Frontal cortex (tissue), 4 donors: ENCODE measurements at places on chromosomes 11 and 22.
A peak's percentile ranks its signal among the peaks of the same experiment; 100 is the strongest.

DNA sequence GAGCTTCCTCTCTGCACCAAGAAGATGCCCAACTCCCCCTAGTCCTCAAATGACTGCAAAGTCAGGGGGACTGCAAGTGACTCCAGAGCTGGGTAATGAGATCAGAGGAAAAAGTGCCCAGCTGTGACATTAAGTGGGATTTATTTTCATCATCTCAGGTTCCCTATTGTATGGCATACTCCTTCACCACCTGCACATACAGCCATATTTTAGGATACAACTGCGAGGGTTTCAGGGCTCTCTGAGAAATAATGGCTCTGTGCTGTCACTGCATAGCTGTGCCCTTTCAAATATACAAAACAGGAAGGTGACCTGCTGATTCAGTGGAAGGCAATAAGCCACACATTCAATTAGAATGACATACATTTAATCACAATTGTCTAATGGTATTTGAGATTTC is 45.6 kb upstream of the PLET1 start:
- no peak for DNase-seq

- no peak for DNase-seq
Measured at GRCh38 chr11:91857179-91857578, 367.4 kb upstream of the FAT3 start.

DNA sequence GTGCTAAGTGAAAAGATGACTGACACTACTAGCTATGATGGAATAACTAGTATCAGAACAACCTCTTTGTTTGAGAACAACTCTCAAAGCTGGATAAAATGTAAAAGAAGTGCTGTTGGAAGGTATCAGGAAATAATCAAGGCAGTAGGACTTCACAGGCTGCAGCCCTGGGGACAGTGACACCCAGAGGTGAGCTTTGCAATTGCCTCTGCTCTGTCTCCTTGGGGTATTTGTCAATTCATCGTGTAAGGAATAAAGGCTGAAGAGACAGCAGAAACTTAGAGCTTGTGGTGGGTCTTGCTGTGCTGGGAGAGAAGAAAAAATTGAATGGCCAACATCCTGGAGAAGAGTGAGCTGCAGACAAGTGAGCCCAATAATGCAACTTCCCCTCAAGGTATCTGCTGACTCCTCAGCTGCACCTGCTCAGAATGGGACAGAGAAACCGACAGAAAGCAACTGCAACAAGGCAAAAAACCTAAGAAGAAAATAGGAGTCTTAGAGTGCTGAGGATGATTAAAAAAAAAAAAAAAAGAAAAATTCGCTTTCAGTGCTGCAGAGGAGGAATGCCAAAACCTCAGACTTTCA is 141.1 kb downstream of the RCN1 start:
- no peak for DNase-seq

- DNase-seq, result peak; percentile 57
Measured at GRCh38 chr11:124799348-124800225, 619 bp downstream of the MSANTD2 start.

DNA sequence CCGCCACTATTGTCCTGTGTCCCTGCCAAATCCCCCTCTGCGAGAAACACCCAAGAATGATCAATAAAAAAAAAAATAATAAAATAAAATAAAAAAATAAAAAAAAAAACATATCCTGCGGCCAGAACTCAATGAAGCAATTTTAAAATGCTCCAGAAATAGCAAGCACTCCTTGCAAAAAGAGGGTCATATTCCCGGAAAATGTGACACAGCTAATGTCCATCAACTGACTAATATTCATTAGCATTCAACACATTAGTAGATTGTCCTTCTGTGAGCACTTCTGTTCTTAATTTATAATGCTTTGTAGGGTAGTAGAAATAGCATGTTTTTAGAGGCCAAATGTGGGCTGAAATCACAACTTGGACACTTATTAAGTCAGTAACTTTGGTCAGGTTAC is 252.3 kb upstream of the SESN3 start:
- no peak for DNase-seq

GRCh38 chr11:119065369-119065768 is 2.2 kb upstream of the VPS11 start:
- no peak for DNase-seq

GRCh38 chr11:122737951-122738693 is 82.6 kb downstream of the UBASH3B start:
- no peak for DNase-seq

DNA sequence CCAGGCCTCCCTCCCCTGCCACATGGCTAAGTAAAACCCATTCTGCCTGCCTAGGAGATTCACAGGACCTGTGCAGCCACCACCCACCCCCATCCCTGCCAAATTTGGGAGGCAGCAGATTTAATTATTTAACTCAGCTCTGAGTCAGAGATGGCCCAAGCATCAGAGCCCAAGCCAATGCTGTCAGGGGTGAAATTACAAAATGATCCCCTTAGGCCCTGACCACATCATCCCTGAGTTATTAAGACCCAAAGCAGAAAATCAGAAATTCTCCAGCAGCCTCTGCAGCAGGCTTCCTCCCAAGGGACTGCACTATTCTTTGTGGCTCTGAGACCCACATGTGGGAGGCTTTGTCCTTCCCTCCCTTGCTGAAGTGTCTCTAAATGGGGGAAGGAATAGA is 52.8 kb upstream of the RRAS2 start:
- no peak for DNase-seq

DNA sequence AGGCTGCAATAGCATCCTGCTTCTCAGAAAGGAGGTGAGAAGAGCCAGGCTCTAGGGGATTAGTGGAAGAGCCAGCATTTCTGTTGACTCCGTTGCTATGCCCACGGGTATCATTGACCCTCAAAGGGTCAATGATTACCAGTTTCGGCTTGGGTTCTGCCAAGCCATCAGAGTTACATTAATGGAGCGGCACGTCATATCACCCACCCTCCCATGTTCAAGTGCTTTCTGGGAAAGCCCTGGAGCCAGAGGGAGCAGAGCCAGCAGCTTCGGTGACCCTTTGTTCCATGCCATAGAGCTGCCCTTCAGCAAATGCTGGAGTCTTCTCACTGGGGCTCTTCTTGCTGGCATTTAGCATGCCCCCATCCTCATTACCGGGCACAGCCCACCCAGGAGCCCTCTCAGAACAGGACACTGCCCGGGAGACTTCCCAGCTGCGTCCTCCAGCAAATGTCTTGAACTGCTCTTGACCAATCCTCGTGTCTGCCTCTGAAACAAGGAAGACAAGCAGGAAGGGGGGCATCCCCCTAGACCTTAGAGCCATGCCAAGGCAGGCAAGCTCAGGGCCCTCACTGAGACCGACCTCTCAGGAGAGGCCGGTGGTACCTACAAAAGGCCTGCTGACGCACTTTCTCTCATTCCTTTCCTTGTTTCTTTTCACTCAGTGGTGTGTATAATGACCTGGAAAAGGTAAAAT is 14.6 kb downstream of the KCNJ1 start:
- DNase-seq, result no peak

- DNase-seq, result no peak
Measured at GRCh38 chr22:30372915-30373314, 14.3 kb downstream of the RNF215 start.

- no peak for DNase-seq
Measured at GRCh38 chr11:19558189-19558986, 154.2 kb upstream of the NAV2 start.

DNA sequence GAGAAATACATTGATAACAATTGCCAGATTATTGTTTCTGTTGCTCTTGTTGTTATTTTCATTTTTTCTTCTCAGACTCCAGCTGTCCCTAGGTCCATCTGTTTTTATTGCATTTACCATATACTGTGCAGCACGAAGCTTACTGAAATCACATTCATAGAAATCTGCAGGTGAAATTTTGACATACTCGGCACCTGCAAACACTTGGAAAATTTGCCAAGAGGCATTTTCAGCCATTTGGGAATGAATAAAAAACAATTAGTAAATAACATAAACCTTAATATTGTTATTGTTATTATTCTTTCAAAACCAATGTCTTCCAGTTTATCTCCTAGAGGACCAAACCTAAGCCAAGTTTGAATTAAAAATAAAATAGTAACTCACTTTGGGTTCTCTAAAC is 2357.2 kb downstream of the LRRC4C start:
- no peak for DNase-seq

DNA sequence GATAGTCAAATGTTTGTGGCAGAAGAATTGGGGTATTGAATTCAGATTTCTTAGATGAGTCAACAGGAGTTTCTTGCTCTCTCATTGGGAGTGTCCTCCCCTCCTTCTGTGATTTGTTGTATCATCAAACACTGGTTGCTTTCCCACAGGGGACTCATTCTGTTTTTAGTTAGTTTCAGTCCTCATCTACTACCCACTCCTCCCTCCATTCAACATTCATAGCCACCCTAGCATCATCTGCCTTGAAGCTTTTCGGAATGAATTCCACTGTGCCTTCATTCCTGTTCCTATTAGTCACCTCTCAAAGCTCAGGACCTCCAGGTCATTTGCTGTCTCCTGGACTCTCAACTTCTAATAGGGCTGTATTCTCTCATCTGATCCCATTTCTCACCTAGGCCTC is 31.5 kb upstream of the RAB38 start:
- DNase-seq, result no peak

DNA sequence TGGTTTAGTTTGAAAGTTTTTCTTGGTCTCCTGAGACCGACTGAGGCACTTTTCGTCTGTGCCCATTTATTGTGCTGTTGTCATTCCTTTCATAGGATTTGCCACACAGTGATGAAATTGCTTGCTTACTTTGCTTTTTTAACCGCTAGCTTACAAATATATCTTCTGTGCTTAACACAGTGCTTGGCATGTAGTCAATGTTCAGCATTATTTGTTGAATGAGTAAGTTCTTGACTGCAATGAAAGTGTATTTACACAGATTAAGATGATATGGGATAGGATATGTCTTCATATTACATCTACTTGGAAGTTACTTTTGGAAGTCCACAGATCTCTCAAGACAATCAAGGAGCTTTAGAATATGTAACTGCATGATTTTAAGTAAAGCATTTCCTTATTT is 91.2 kb downstream of the GRIA4 start:
- DNase-seq, result no peak

DNA sequence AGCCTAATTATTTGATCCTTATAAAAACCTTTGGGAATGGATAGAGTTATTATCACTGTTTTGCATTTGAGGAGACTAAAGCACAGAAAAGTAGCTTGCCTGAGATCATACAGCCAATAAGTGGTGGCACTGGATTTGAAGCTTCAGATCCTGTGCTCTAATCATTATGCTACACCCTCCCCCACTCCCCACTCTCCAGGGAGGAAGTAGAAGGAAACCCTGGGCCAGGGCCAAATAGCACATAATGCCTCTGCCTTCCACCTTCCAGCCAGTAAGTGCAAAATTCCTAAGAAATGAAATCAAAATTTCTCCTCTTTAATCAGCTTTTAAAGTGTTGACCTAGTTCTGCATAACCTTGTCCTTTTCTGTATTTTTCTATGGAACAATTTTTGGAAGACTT is 61.6 kb downstream of the SIK2 start:
- DNase-seq, result no peak

GRCh38 chr11:33721426-33721825 is 14.8 kb downstream of the CD59 start:
- no peak for DNase-seq

- DNase-seq, result no peak
Measured at GRCh38 chr22:19063581-19064353, 58.4 kb downstream of the DGCR2 start.

GRCh38 chr11:64755681-64756361 is 4.0 kb downstream of the PYGM start:
- DNase-seq, result no peak

GRCh38 chr11:117925198-117925925 is 3.8 kb downstream of the TMPRSS13 start:
- DNase-seq, result no peak

- no peak for DNase-seq
Measured at GRCh38 chr11:74142624-74143023, 28.2 kb downstream of the C2CD3 start.

DNA sequence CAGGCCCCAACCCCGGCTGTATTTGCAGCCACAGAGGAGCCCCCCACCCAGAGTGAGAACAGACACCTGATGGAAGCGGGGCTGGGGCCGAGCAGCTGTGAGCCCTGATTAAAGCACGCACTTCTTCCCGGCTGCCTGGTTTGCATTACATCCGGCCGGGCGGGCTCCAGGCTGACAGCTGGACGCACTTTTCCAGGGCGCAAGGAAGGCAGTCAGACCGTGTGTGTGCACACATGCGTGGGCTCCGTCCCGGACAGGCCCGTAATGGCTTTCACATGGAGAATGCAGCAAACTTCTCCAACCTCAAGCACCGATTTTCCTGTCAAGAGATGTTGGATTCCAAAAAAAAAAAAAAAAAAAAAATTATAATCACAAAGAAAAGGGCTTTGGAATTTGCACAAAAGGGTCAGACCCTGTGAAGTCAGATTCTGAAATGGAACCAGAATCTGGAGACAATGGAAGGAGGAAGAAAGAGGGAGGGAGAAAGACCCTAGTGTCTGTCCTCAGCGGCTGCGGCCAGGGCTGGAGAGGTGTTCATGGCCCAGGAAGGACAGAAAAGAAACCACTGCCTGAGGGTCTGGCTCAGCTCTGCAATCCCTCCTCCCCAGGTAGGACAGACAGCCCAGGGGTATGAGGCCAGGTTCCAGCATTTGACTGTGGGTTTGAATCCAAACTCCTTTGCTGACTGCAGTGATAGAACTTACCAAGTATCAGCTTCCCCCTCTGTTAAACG is 365.5 kb downstream of the MN1 start:
- no peak for DNase-seq

GRCh38 chr11:64915376-64915887 is 1.6 kb downstream of the ATG2A start:
- no peak for DNase-seq

- no peak for DNase-seq
Measured at GRCh38 chr11:129425214-129425613, 49.6 kb downstream of the BARX2 start.

GRCh38 chr22:17684245-17684644 is 45.7 kb downstream of the BCL2L13 start:
- no peak for DNase-seq

DNA sequence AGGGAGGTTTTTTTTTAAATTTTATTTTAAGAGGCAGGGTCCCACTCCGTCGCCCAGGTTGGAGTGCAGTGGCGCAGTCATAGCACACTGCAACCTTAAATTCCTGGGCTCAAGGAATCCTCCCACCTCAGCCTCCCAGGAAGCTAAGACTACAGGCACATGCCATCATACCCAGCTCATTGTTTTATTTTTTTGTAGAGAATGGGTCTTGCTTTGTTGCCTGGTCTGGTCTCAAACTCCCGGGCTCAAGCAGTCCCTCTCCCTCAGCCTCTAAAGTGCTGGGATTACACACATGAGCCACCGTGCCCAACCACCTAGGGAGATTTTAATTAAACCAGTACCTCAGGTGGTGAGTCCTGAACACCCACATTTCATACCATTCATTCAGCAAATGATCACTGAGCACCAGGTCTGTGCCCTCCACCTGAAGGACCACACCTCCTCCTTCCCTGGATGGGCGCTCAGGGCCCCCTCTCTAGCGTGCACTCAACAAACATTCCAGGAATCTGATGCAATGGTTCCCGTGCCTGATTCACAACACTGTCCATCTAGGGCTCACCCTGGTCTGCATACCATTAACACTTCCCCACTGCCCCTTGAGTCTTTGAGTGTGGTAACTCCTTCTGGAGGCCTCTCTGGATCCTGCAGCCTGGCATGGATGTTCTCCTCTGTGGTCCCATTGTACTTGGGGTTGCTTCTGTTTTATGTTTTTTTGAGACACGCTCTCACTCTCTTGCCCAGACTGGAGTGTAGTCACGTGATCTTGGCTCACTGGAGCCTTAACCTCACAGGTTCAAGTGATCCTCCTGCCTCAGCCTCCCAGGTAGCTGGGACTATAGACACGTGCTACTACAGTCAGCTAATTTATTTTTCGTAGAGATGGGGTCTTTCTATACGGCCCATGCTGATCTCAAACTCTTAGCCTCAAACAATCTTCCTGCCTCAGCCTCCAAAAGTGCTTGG is 9.6 kb upstream of the MYH9 start:
- DNase-seq, result no peak
